CD4-positive, alpha-beta T cell treated with Interleukin-10 for 1 hour (primary cell): ENCODE measurements at places on chromosomes 5 and 9.

GRCh38 chr5:131563434-131564228 is 71.4 kb downstream of the RAPGEF6 start:
- no peak for DNase-seq

DNA sequence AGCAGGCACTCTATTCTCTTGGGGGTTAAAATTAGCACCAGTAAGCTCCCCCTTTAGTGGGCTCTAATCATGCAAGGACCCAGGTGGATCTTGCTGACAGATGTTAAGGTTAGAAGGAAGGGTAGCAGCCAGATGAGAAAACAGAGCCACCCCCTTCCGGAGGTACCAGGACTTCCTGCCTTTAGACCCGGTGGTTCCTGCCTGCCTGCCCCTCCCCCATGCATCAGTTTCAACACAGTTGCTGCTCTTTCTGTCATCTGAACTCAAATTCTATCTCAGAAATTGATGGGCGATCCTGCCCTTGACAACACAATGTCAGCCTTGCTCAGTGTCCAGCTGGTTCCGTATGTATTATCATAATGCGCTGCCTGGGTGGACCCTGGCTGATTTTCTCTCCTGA is 287.3 kb downstream of the EBF1 start:
- peak; percentile 35 for DNase-seq

GRCh38 chr5:158868546-158868945 is 231.2 kb downstream of the EBF1 start:
- no peak for DNase-seq

- DNase-seq = peak; percentile 80
These were observed 74.2 kb downstream of the NTNG2 start for GRCh38 chr9:132235894-132236661.

GRCh38 chr5:82296929-82297328 is 18.8 kb upstream of the RPS23 start:
- no peak for DNase-seq

- peak; percentile 32 for DNase-seq
These were observed 2.1 kb downstream of the HNRNPAB start for GRCh38 chr5:178206166-178207101.

GRCh38 chr9:37575921-37576721 is at the start of gene FBXO10:
Gene FBXO10 (minus strand): TSS chr9:37576380. CDS start chr9:37541768, 34,612 bp downstream.
- peak; percentile 47 for DNase-seq

- no peak for DNase-seq
These were observed 4.8 kb upstream of the NFIL3 start for GRCh38 chr9:91428436-91428835.

GRCh38 chr5:80917631-80918030 is 42.5 kb upstream of the RASGRF2 start:
- no peak for DNase-seq

DNA sequence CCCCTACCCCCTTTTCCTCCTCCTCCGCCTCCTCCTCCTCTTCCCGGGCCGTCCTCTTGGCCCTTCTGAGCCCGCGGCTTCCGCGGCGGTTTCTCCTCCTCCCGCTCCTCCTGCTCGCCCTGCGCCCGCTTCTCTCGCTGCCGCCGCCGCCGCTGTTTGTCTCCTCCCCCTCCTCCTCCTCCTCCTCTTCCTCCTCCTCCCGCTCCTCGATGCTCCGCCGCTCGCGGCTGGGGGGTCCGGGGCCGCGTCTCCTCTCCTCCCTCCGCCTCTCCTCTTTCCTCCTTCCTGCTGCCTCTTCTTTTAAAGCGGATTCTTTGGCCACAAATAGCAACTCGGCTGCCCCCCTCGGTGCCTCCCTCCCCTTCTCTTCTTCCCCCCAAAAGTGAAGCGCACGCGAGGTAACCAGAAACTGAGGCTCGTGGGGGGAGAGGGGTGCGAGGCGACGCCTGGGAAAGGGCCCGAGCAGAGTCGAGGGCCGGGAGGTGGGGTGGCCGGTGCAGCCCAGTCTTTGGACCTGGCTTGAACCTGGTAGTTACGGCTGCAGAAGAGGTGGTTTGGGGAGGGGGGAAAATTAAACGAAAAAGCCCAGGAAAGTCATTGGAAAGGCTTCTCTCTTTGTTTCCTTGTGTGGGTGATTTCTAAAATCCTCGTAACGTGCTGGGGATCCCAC is 1058.5 kb upstream of the DMAC1 start:
- no peak for DNase-seq
